Erythroblast (primary cell): ENCODE measurements at places on chromosomes 6 and 20.

- DNase-seq = no peak
Observed at GRCh38 chr6:90251295-90251992, 45.2 kb downstream of the BACH2 start.

GRCh38 chr6:1997702-1998101 lies 247.7 kb downstream of the GMDS start:
- DNase-seq = no peak

DNA sequence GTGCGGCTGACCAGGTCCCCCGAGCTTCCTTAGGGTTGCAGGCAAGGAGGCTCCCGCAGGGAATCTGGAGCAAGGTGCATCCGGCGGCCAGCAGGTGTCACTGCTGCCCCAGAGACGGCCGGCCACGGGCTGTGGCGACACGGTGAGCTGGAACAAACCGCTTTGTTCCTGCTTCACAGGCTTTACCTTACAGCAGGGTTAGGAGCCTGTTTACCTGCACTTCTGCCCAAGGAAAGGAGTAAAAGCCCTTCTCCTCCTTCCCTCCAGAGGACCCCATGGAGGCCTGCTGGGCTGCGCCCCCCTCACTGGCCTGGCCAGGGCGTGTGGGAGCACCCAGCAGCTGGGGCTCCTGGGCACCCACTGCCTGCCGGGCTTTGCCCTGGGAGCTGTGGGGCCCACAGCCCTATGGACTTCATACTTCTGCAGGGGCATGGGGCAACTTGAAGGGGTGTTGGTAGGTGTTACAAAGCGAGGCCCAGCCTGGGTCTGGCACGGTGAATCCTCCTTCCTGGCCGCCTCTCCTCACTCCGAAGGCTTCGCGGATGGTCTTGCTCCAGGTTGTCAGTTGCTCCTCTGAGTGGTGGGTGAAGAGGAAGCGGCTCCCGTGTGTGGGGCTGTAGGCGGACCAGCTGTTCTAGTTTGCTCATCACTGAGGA lies 88.4 kb downstream of the CDC5L start:
- DNase-seq = peak; percentile 76

DNA sequence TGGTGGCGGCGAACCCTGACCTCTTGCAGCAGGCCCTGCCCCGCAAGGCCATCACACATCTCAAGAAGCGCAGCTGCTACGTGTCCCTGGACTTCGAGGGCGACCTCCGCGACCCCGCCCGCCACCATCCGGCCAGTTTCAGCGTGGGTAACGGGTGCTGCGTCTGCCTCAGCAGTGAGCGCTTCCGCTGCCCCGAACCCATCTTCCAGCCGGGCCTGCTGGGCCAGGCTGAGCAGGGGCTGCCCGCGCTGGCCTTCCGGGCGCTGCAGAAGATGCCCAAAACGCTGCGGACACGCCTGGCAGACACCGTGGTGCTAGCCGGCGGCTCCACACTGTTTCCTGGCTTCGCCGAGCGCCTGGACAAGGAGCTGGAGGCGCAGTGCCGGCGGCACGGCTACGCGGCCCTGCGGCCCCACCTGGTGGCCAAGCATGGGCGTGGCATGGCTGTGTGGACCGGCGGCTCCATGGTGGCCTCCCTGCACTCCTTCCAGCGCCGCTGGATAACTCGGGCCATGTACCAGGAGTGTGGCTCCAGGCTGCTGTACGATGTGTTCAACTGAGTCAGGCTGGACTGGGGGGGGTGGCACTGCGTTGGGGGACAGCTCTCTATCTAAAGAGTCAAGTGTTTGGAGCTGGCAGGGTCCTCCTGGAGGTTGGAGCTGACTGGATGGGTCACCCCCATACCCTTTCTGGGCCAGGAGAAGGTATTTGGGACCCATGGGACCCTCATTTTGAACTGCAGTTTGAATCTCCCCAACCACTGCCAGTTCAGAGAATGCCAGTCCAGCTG lies 1.1 kb downstream of the ACTL10 start:
- peak; percentile 80 for DNase-seq

DNA sequence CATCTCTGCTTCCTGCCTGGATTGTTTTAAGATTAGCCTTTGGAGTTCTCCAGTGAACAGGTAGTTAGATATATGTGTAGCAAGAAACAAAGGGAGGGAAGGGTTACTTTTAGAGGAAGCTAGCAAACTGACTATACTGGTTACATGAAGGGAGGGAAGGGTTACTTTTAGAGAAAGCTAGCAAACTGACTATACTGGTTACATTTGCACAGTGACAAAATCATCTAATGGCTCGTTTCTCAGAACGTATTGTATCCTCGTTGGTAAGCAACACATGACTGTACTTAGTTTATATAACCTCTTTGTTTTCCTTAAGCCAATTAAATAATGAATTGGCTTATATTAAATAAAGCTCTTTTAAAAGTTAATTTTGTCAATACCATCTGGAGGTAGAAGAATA lies 540.9 kb downstream of the EPM2A start:
- no peak for DNase-seq

DNA sequence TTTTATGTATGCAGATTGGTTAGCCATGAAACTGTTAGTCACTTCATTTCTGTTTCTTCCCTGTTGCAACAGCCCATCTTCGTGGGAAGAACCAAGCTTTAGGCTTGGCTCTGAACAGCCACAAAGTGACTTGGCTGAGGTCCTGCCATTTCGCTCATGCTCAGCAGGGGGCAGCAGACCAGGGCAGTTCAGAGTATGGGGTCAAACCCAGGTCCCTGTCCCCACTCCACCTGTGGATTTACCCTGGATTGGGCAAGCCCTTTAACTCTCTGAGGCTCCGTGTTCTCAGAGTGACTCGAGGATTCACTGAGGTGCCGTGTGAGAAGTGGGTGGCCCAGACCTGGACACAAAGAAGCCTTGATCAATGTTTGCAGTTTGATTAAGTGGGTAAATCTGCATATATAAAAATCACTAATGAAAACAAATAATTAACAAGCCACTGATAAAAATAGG lies 19.8 kb upstream of the MAP1LC3A start:
- peak; percentile 67 for DNase-seq

- DNase-seq = no peak
Observed at GRCh38 chr6:99617131-99617530, 10.5 kb downstream of the PRDM13 start.

DNA sequence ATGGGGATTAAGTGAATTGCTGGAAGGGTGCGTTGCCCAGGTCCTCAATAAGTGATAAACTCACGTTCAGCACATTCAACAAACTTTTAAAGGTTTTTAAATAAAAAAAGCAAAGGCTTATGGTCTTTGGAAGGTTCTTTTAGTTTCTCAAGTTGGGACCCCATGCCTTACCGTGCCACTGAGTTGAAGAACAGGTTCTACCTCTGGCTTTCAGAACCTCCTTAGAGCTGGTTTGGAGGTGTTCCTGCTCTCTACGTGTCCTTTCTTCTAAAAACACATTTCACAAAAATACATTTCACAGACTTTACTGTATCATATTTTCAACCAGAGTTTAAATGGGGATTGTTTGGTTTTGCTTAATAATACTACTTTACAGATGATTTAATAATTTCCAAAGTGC lies 29.0 kb downstream of the ARID1B start:
- no peak for DNase-seq

GRCh38 chr6:28209753-28210535 lies 15.1 kb upstream of the ZSCAN9 start:
- DNase-seq = no peak

- DNase-seq = no peak
Observed at GRCh38 chr6:136189104-136189503, 61.0 kb downstream of the MTFR2 start.

DNA sequence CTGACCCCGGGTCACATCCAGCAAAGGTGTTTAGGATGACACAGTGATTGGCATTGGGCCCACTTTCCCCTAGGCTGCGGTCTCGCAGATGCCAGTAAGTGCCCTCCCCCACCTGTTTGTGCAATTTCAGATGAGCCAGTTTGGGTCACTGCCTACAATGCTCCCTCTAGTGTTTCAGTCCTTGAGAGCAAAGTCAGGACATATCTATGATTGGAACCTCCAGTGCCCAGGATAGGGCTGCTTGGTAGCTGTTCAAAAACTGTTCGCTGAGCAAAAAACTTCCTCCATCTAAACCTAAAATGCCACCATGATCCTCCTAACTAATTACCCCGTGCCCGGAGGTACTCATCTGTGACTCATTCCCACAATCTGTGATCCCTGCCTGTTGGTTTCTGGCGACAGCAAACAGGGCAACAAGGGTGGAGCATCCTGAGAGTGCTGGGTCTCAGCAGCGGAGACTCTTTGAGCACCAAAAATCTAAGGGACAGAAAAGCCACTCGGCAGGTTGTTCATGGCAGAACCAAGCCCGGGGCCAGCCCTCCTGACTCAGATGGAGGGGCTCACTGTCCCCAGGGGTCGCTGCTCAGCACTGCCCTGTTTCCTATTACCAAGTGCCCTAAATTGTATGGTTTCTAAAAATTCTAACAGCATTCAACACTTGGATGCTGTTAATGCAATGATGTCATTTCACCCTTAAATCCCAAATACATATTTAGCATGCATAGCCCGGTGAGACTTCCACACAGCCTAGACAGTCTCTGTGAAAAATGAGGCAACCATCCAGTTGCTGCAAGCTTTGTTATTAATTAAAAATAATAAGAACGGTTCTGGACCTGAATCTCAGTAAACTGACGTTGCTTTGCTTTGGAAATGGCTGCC lies 5.0 kb downstream of the VSX1 start:
- DNase-seq = peak; percentile 24

DNA sequence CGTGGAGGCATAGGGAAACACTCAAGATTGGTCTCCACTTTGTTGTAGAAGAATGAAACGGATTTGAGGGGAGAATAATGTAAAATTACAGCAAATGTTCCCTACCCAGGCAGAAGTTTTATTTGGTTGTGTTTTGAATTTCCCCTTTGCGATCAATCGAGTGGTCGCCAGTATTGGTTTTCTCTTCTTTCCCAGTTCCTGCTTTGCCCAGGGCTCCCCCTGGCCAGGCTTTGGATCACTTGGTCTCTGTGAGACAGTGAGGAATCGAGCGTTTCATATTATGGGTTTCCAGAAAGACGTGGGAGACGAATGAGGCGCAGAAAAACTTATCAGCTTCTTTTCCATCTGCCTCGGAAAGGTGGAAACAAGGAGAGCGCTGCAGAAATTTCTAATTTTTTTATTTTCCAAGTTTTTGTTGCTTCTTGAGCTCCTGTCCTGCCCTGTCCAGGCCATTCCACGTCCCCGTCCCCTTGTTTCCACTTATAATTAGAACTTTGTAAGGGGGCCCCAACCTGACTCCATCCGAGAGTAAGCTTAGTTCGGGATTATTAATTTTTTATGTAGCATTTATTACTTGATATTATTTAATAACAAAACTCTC lies 7.5 kb upstream of the TBX18 start:
- DNase-seq = no peak

DNA sequence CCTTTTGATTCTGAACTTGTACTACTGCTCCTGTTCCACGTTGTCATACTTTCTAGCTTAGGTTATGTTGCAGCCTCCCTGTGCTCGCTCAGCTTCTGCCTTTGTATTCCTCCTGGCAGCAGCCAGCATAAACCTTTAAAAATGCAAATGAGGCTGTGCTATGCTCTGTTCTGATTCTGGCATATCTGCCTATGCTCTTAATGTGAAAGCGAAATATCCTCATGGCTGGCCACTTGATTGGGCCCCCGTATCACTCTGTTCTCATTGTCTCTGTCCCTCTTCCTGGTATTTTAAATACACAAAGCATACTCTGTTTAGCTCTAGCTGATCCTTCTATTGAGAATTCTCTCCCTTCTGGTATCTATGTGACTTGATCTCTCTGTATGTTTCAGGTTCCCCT lies 139.0 kb downstream of the JARID2 start:
- no peak for DNase-seq

GRCh38 chr6:164283574-164283973 lies 869.1 kb downstream of the QKI start:
- DNase-seq = no peak

GRCh38 chr20:63232235-63233060 lies 3.3 kb upstream of the BIRC7 start:
- DNase-seq = no peak

- DNase-seq = no peak
Observed at GRCh38 chr20:21967481-21967880, 262.0 kb downstream of the PAX1 start.

GRCh38 chr6:166999145-166999883 lies at the start of gene CEP43:
TSS of gene CEP43 (plus strand) at chr6:166999397. CDS start at chr6:166999413, 16 bp downstream.
- DNase-seq = peak; percentile 96

DNA sequence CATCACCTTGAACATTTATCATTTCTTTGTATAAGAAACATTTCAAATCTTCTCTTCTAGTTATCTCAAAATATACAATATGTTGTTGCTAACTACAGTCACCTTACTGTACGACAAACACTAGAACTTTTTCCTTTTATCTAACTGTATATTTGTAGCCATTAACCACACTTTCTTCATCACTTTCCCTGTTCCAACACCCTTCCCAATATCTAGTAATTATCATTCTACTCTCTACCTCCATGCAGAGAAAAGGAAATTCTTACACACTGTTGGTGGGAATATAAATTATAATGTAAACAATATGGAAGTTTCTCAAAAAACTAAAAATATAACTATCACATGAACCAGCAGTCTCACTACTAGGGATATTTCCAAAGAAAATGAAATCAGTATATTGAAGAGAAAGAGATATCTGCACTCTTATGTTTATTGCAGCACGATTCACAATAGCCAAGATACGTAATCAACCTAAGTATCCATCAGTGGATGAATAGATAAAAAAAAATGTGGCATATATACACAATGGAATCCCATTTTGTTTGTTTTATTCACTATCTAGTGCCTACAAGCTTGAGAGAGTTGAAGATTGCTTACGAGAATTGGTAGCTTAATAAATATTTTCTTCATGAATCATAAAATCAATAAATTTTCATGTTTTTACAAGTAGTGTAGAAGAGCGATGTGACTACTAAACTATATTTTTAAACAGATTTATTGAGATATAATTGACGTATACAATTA lies 2.4 kb downstream of the RHAG start:
- peak; percentile 58 for DNase-seq

- DNase-seq = no peak
Observed at GRCh38 chr6:11224252-11224965, 8.1 kb downstream of the NEDD9 start.

GRCh38 chr20:21099751-21100577 lies 6.2 kb downstream of the LINC00237 start:
- DNase-seq = peak; percentile 70

DNA sequence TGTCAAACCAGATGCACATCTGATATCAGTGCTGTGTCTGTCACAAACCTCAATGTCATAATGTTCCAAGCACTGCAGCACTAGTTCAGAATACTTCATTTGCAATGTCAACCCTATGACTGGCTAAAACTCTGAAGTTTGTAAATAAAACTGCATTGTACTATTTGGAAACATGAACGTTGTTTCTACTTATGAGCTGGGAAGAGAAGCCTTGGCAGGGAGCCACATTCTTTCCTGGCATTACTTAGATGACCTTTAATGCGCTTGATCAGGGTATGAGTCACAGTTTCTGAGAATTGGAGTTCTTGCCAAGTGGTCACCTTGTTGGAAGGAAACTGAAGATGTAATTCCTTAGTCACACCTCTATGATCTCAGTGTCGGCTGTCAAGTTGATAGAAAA lies 664.8 kb upstream of the MMS22L start:
- DNase-seq = peak; percentile 51

GRCh38 chr6:102571236-102571908 lies 1177.9 kb downstream of the GRIK2 start:
- DNase-seq = no peak

GRCh38 chr20:10557685-10558084 lies 116.1 kb downstream of the JAG1 start:
- DNase-seq = no peak
